ENCODE measurements at places on chromosomes 5 and 9.

DNA sequence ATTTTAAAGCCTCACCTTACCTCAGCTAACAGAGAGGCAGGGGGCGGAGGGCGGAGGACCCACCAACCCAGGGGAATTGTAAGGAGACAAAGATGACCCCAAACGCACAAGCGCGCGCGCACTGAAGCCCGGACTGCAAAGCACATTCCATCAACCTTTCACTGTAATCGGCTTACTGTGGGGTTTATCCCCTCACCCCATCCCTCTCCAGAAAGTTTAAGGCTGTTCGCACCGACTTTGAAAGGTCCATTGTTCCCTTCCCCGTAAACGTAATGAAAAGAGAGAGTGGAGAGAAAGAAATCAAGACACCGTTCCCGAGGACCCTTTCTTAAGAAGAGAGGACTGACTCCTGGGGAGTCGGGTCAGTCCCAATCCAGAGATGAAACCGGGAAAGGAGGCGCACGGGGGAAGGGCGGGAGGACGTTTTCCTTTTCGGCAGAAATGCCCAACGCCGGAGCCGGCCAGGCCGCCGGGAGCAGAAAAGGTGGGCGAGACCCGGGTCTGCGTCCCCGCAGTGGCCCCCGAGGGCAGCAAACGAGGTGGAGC, 464 bp downstream of the CEMIP2 start:
- DNase-seq = no peak

DNA sequence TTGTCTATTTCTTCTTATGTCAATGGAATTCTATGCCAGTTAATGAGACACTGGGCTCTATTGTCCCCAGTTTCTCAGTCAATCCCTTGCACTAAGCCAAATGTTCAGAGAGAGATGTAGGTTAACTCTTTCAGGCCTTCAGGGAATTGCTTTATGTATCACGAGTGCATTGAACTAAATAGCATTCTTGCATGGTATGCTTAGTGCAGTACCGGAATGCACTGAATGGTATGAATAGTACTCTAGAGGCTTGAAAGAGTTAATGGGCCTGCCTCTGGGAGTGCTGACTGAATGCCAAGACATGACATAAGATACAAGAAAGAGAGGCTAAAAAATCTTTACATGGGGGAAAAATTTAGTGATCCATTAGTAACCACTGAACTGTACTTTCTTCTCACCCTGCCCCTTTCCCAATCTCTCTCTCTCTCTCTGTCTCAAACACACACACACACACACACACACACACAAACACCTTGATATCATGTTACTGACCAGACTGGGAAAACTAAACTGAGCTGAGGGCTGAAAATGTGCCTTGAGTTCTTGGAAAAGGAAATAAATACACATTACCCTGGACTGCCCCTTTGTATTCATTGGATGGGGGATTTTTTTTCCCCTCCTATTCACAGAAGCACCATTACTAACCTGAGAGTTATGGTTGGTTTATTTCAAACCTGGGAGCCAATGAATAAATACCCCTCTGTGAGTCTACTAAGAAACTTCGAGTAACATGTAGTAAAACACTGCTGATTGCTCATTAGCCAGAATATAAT, 35.4 kb upstream of the TMC1 start:
- DNase-seq = no peak

GRCh38 chr5:69491838-69492390, 676 bp upstream of the OCLN start:
- DNase-seq = no peak

DNA sequence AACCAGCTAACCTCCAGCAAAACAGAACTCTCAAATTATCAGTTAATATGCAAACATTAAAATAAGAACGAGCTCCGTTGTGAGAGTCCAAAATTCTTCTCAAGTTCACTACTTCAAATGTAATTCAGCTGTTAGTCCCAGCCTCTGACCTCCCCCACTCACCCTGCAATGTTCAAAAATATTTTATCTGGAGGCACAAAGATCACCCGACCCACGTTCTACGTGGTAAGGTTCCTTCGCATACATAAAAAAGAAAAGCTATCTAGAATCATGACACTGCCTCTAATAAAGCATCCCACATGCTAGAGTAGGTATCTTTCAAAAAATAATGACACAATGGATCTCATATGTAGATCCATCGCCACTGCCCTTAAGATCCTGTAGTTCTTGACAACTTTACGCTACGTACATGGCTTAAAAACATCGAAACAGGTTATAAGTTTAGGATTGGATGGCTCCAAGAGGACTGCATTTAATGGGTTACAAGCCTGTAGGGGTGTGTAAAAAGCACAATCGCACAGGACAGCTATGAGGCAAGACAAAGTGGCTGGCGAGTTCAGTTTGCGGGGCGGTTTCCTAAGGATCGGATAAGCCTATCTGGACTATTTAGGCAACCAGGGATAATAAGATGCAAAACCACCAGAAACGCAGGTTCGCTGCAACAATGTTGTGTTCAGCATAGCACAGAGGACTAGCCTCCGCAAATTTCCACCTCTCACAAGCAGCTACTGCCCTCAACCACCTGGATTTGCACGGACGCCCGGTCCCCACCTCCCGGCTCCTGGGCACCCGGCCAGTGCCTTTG, 969 bp downstream of the CLK4 start:
- no peak for DNase-seq

GRCh38 chr5:14399054-14399692, 182.4 kb upstream of the OTULINL start:
- no peak for DNase-seq

DNA sequence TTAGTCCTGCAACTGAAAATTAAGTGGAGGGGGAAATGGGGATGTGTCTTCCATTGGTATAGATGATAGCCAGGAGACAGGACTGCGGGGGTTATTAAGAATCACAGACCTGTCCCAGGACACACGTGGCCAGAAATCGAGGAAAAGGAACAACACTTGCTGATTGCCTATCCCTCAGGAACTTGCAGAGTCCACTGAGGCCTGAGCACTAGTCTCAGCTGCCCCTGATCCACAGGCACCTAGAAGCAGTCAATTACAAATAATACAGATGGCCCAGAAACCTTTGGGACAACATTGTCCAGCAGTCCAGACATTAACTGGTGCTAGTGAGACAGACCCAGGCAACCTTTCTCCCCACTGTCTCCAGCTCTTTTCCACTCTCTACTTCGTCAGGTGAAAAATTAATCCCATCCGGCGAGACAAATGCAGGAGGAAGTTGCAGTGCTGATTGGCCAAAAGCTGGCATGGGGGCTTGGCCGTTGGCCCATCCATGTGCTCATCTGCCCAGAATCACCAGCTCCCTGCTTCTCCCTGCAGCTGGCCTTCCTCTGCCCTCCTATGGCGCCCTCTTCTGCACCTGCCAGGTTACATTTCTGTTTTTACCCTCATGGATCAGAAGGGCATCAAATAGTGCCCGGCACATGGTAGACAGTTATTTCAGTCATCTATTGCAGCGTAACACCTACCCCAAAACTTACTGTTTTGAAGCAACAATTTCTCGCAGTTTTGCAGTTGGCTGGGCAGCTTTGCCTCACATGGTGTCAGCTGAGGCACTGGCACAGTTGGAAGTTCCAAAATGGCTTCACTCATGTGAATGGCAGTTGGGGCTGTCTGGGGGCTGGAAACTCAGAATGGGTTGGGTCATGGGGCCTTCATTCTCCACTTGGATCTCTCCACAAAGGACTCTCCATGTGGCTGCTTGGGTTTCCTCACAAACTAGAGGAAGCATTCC, 3.6 kb upstream of the B4GALT1 start:
- no peak for DNase-seq

DNA sequence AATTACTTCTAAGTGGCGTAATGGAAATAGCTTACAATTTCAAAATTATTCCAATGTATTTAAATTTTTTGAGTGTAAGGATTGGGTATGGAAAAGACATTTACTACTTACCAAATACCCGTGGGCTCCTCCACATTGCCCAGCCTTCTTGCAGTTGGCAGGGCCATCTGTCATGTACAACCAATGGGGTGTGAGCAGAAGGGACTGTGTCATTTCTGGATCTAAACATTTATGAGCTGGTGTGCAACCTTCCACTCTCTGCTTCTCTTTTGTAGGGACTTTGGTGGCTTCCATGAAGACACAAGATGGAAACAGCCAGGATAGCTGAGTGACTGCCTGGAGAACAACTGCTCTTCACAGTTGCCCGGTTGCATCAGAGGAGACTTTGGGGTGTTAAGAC, 40.8 kb downstream of the FRMD3 start:
- no peak for DNase-seq

GRCh38 chr5:69276422-69277174, 41.9 kb downstream of the CDK7 start:
- DNase-seq = no peak

GRCh38 chr9:76634356-76635054, 129.7 kb upstream of the PCA3 start:
- DNase-seq = no peak

DNA sequence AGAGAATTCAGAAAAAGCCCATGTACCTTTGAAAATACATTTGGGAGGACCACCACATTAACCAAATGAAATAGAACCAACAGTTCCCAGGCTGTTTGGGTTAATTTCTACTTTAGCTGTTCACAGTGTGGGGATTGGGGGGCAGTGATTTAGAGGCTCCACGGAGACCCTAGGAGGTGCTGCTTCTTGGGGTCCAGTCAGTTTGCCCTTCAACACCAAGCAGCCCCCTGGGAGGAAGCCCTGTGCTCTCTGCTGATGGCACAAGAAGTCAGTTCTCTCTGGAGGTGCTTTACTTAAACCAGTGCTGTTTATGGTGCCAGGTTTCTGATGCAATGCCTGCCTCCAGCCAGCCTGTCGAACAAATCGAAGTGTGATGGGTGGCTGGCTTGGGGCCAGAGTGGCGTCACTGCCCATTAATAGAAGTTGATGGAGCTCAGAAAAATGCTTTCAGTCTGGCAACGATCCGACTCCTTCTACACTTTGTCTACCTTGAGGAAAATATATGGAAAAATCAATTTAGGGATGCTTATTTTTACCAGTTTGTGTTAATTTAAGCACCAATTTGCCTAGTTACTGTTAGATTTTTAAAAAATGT, 134.0 kb downstream of the SNX18 start:
- DNase-seq = no peak

DNA sequence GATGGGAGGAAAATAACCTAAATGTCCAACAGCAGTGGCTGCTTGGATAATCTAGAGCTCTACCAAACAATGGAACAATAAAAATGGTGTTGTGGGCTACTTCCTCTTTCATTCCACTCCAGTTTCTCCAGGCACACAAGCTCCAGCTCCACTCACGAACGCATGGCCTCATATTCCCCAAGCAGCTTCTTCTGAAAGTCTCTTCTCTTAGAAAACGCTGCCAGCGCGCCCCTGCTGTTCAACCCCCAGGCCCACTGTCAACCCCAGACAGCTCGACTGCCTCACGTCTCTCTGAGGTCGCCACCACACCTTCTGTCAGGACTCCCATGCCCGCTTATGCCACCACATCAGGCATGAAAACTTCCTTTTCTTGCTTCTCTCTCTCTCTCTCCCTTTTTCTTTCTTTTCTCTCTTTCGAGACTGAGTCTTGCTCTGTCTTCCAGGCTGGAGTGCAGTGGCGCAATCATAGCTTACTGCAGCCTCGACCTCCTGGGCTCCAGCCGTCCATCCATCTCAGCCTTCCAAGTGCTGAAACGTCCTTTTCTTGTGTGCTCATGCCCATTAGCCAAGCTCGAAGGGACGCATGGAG, 16.2 kb downstream of the OR2V2 start:
- DNase-seq = peak; percentile 68

DNA sequence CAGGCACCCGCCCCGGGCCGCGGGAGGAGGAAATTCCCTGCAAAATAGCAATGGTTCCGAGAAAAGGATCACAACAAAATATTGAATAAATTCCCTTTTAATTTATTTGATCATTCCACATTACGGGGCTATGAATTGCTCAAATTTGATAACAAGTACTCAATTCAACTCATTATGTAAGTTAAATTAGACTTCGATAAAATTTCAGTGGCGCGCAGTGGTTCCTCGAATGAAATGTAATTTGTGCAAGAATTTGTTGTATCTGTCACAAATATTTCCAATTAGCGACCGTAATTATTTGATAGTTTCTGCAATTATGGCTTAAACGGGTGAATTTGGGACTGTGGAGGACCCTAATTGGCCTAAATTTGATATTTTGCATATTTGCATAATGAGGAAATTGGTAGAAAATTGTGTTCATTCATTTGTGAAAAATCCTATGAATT, 76.0 kb upstream of the TBCA start:
- DNase-seq = no peak

GRCh38 chr5:71623221-71623794, 36.2 kb downstream of the MCCC2 start:
- no peak for DNase-seq

- DNase-seq = no peak
Observed at GRCh38 chr5:62486672-62487071, 74.1 kb downstream of the IPO11 start.

GRCh38 chr9:134811673-134812342, 68.8 kb upstream of the FCN2 start:
- DNase-seq = peak; percentile 68

- DNase-seq = no peak
Observed at GRCh38 chr5:174688441-174689354, 35.7 kb upstream of the MSX2 start.

- DNase-seq = peak; percentile 86
Observed at GRCh38 chr5:170483701-170484458, 19.9 kb upstream of the KCNIP1 start.

GRCh38 chr9:26812217-26812616, 80.4 kb downstream of the CAAP1 start:
- DNase-seq = no peak

DNA sequence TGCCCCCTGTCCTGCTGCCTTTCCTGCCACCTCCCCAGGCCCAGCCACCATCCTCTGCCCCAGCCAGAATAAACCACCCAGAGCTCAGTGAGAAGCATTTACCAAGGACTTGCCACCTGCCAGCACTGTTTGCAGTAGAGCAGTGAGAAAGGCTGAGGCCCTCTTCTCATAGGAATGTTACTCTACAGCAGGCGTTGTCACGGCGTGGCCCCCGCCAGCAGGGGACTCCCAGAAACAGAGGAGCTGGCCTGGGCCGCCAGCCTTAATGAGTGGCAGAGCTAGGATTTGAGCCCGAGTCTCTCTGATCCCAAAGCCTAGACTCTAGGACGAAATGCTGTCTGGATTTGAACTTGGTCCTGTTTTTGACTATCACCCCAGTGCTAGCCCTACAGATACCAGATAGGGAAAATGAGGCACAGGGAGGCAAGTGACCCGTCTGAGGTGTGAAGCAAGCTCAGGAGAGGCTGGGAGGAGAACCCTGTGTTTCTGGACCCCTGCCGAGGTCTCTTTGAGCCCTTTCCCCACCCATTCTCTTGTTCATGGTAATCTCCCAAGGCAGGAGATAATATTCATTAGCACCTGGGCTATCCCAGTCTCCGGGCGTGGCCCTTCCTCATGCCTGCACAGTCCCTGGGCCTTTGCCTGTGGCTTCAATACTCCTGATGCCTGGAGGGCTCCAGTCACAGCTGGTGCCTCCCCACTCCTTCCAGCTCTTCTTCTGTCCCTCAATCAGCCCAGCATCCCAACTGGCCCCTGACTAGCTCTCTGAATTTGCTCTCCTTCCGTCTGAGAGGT, 30.7 kb downstream of the HRH2 start:
- no peak for DNase-seq

Data from islet precursor cell (in vitro differentiated cells).